Effector CD8-positive, alpha-beta T cell (primary cell): ENCODE measurements at places on chromosomes 12 and 14.
A peak's percentile ranks its signal among the peaks of the same experiment; 100 is the strongest.

GRCh38 chr14:102195446-102195845 is 55.7 kb downstream of the WDR20 start:
- no peak for DNase-seq

DNA sequence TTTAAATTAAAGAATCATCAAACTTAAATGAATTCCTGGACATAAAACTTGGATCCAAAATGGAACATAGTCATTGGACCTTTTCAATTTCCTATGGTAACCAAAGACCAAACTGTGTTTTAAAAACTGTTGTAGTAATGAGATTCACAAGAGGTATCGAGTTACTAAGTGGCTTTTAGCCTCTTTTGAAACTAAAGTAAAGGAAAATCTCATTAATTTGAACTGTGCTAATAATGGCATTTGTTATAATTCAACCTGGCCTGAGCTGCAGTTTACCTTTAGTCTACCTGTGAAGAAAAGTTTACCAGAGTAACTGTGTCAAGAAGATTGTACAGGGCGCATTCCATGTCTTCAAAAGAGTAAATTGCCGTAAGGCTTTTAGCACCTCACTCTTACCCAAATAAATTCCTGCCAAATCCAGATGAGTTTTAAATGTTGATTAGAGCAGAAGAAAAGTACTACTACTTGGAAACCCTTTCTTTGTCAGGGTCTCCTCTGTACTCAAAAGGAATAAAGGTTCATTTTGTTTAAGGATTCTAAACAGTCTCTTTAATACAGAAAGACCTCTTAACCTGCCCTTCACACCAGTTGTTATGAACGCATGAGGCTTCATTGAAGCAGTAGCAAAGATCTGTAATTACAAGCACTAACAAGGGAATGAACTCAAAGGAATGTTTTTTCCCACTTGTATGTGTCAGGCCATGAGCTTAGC is 17.1 kb upstream of the MED13L start:
- DNase-seq = no peak

- no peak for DNase-seq
Observed at GRCh38 chr12:72790273-72790672, 518.1 kb downstream of the TRHDE start.

GRCh38 chr14:40601063-40601462 is 1005.6 kb upstream of the LRFN5 start:
- DNase-seq = no peak

- DNase-seq = peak; percentile 30
Observed at GRCh38 chr14:68285421-68286179, 466.0 kb downstream of the RAD51B start.

DNA sequence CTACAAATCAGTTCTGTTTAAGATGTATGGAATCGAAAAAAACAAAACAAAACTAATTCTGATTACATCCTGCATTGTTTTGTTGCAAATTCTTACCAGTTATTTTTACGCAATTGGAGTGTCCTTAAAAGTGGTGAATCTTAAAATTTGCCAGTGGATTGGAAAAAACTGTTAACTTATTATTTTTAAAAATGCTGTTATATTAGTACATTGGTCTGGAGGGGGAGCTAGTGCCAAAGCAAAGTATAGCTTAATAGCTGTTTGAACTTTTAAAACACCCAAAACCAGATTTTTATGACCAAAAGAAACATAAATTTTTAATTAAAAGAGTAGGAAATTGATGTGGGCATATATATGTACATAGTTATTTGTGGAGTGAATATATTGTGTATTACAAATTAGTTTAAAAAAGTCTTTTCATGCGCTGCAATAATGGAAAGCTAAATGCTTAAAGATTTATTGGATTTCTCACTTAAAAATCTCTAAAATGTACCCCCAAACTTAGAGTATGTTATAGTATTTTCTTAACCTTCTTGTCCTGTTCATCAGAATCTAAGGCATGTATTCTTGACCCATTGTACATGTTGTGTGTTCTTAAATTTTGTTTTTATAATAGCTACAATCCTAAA is 2.5 kb downstream of the FUT8 start:
- no peak for DNase-seq

DNA sequence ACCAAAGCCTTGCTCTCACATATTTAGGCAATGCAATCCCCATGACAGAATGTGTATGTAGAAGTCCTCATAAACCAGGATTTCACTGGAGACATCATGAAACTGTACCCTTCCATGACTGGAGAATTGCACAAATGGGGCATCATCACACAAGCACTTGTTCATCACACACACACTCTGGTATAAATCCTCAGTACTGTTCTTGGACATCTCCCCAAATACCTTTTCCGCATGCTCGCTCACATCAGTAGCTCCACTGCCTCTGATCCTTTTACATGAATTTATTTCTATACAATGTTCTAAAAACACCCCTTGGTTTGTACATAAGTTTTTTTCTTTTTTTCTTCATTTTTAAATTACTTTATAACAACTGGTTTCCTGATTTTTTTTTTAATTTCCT is 3.3 kb upstream of the ING4 start:
- DNase-seq = no peak

DNA sequence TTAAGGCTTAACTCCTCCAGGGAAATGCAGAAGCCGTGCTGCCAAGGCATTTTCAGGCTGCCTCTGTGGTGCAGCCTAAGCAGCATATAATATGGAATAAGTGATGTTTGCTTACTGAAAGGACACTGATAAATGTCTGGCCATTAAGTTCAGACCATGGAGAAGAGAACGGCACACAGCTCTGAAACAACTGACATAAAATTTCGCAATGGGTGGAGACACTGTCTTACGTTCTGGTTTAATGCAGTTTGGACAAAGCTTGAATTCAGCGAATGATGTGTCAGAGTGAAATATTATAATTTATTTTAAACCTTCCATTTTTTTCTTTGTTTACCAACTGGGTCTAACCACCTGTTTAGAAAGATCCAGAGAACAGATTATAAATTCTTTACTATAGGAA is 27.2 kb upstream of the NRXN3 start:
- DNase-seq = no peak

- no peak for DNase-seq
Observed at GRCh38 chr12:92779902-92780301, 77.1 kb downstream of the PLEKHG7 start.

- DNase-seq = no peak
Observed at GRCh38 chr14:21255385-21256101, 13.7 kb downstream of the HNRNPC start.

DNA sequence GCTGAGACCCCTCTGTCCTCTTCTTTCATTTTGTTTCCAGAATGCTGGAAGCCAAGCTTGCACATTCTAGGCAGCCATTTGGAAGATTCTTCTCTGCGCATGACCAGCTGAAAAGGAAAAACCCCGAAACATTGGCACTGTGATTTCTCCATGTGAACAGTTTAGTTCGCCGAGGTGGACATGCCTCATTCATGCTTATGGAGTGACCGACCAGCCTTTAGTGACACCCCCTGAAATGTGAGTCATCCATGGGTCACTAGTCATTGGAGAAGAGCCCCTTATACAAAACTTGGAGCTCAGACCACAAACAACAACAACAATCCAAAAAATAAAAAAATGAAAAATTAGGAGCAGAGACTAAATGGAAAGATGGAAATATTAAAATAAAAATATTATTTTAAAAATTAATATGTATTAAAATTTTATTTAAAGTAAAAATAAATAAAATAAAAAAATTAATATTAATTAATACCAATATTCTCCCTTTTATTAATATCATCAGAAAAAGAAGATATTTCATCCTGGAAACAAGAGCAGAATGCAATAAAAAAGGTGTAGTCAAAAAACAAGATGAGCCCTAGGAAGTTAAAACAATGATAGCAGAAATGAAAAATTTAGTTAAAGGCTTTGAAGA is 9.5 kb upstream of the KRT7 start:
- no peak for DNase-seq

- DNase-seq = no peak
Observed at GRCh38 chr14:73820631-73821030, 31.0 kb upstream of the PTGR2 start.
